ENCODE measurements at places on chromosomes 12 and 14.

- no peak for DNase-seq
Measured at GRCh38 chr12:108115123-108116121, 13.7 kb upstream of the WSCD2 start.

DNA sequence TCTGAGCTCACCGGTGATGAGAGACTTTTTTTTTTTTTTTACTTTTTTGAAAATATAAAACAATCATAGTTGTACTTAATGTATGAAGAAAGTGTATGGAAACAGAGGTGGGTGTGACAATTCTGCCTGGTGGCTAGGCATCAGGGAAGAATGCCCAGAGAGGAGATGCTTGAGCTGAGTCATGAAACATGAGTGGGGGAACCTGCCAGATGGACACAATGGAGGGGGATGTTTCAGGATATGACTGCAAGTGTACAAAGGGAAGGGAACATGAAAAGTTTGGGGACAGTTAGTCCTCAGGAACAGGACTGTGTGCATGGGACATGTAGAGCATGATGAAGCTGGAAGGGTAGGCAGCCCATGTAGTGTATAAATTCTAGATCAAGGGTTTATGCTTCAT is 274.2 kb upstream of the E2F7 start:
- no peak for DNase-seq

DNA sequence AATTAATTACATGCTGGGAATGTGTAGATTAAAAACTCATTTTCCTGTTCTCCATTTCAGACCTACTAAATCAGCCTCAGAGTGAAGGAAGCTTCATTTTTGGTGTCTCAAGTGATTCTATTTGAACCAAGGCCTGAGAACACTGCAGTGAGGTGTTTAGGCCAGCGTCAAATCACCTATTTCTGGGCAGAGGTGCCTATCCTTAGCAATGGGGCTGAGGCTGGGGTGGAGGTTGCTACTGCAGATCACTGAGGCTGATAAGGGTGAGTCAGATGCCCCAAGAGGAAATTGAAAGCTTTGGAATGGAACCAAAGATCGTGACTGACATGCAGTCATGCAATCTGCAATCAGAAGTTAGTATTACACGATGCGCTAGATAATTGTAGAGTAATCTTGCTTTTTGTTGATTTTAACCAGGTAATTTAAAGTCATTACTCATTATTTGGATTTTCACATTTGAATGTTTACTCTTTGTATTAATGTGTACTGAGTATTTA is 4.4 kb downstream of the TXNRD1 start:
- no peak for DNase-seq

DNA sequence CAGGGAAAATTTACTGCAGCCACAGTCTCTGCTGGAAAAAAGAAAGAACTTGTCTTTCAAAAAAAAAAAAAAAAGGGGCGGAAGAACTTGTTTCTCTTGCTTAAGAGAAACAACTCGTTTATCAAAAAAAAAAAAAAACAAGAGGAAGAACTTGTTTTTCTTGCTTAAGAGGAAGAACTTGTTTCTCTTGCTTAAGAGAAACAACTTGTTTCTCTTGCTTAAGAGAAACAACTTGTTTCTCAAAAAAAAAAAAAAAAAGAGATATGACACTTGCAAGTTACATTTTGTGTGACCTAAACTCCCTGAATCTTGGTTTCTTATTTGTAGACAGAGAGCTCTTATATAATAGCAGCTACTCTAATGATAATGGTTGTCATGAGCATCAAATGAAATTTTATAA is 44.7 kb upstream of the USP15 start:
- no peak for DNase-seq

- DNase-seq, result no peak
Measured at GRCh38 chr14:67900231-67900630, 80.7 kb downstream of the RAD51B start.

DNA sequence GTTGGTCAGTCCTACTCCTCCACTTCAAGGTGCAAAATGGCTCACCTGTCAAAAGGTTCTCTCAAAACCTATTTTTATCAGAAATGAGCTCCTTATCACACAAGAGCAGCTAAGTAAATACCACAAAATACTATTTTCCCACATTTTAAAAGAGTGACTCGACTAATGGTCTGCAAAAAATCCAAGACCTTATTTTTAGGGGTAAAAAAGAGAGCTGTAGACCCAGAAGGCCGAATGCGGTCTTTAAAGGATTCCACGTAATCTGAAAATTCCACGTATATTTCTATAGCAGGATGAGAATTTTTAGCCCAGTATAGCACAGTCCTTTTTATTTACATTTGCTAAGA is 3.8 kb downstream of the C14orf93 start:
- no peak for DNase-seq

DNA sequence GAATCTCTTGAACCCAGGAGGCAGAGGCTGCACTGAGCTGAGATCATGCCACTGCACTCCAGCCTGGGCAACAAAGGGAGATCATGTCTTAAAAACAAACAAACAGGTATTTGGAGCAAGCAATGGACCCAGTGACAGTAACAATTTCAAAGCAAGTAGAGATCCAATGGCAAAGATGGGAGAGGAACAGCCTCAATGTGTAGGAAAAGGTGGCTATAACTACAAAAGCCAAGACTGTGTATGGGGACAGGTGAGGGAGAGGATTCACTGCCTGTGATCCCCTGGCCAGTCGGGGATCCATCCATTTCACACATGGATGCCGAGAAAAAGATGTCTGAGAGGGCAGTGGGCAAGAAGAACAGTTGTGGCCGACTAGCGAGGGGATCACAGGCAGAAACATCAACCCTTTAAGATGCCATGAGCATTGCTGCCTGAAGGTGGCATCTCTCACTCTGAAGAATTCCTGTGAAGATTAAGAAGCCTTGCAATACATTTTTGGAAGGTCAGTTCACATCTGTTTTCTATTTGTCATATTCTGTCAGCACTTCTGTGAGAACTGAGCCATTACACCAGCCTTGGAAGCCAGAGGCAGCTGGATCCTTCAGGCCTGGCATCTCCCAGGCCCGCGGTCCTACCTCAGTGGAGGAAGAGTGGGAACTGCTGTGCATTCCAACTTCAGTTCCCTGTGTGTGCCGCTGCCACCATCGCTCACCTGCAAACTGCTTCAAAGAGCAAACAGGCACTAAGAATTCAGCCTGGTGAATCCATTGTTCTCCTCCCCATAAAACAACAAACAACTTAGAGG is 54.5 kb upstream of the FRS2 start:
- DNase-seq, result peak; percentile 61

GRCh38 chr12:86148612-86149011 is 107.6 kb downstream of the MGAT4C start:
- DNase-seq, result no peak

DNA sequence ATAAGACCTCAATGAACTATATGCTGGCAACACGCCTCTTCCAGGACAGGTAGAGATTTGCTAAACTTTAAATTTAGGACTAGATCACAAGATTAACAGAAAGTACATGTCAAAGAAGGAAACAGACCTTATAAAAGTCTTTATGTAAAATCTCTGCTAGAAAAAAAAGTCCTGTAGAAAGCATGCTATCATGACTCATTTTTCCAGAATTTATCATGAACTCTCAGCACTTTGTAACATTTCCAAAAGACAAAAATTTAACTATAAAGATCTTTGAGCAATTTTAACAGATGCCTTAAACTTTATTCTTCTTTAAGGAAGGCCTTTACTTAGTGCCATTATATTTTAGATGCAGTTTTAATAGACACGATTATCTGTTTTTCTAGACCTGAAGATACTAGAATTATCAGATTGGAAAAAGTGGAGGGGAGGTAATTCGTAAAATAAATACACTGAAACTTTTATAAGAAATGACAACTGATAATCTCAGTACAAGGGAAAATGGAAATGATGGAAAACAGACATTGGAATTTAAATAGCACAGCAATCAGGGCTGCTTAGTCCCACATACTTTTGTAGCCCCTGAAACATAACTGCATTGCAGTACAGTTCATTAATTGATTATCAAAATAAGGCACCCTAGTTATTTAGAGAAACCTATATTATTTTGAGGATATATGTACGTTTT is 92.0 kb downstream of the TTLL5 start:
- DNase-seq, result no peak

DNA sequence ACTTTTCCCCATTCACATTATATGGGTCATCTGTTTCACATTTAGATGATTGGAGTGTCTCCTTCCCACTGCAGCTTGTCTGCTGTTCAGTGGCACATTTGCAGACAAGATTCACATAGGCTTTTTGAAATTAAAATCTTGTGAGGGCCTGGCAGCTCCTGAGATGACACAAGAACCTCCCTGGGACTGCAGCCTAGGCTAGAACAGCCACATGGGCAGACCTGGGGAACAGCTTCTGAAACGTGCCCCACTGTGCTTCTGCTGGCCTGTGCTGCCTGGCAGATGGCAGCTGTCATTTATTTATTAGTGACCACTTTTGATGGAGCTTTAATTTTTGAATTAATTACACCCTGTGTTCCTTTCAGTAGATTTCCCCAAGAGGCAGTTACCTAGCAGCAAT is 137.4 kb downstream of the GRIP1 start:
- DNase-seq, result no peak

GRCh38 chr12:79531518-79531917 is 159.2 kb downstream of the PAWR start:
- DNase-seq, result no peak

DNA sequence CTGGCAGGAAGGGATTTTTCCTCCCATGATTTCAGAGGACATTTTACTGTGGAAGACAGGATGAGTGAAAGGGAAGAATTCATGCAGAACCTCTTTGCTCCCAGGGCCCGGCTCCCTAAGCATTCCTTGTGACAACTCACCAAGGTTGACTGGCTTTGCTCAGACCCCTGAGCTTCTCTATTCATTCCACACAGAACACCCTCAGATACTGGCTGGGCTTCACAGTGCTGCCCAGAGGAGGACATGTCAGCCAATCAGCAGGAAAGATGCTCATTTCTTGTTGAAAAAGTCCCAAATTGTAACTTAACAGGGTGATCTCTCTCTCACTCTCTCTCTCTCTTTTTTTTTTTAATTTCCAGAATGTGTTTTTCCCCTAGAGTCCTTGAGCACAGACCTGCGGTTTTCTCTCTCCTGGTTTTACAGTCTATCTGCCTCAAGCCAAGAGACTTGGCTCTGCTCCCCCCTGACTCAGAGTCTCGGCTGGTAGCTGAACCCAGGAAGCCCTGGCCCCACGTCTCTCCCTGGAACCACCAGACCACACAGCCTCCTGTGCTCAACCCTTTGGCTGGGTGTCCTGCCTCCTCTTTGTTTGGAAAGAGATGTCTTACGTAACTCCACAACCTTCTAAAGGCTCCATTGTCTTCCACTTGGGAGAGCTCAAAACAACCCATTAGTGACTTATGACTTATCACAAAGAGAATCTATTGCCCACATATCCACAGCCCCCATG is 43.9 kb downstream of the SSPN start:
- peak; percentile 73 for DNase-seq

- DNase-seq, result no peak
Measured at GRCh38 chr14:100842799-100843198, 16.9 kb downstream of the MEG3 start.

DNA sequence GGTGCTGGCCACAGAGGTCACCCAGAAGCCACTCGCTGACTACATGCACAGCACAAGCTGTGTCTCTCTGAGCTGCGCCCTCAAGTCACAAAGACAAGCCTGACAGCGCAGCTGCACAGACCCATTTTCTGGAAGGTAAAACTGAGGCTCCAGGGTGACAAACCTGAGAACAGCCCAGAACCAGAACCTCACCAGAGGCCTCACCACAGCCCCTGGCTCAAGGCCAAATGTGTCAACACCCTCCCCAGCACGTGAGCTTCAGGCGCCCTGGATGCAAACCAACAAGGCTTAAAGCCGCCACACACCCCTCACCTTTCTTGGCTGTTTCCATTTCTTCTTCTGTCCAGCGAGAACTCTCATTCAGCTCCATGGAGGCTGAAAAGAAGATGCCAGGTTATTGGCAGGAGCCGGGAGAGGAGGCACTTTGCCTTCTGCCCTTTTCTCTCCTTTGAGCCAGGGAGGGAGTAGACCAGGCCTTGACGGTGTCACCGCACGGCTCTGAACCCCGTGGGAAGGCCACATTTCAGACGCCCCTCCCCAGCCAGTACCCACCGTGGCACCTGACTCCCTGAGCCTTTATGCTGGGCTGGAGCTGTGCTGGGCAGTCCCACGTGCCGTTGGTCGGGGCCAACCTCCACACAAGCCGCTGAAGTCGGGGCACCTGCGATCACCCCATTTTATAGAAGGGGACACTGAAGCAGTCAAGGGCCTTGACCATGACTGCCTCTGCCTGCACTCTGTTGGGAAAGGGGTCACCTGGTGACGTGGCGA is 103.1 kb downstream of the RFLNA start:
- peak; percentile 61 for DNase-seq

- DNase-seq, result no peak
Measured at GRCh38 chr12:3273409-3273853, 196.3 kb downstream of the TSPAN9 start.

GRCh38 chr14:61282746-61283145 is 1.6 kb upstream of the TMEM30B start:
- no peak for DNase-seq

GRCh38 chr12:110739488-110739887 is 3.2 kb downstream of the PPP1CC start:
- no peak for DNase-seq

- no peak for DNase-seq
Measured at GRCh38 chr14:104436741-104437701, 142.5 kb upstream of the C14orf180 start.

Data from left ventricle myocardium superior (tissue), 1 donor.